ENCODE measurements at places on chromosomes 5 and 9. TPM values are rescaled to one million over a fixed set of nuclear protein-coding genes. Genes with fewer than 3 reads are reported as not detected.

The TPPP gene
- under 0.01 TPM for total RNA-seq

The FBP2 gene
- total RNA-seq: not detected

The CFAP90 gene
- not detected for total RNA-seq

The CER1 gene
- total RNA-seq: not detected

The SPINK14 gene
- not detected for total RNA-seq

The LCN9 gene
- not detected for total RNA-seq

DNA sequence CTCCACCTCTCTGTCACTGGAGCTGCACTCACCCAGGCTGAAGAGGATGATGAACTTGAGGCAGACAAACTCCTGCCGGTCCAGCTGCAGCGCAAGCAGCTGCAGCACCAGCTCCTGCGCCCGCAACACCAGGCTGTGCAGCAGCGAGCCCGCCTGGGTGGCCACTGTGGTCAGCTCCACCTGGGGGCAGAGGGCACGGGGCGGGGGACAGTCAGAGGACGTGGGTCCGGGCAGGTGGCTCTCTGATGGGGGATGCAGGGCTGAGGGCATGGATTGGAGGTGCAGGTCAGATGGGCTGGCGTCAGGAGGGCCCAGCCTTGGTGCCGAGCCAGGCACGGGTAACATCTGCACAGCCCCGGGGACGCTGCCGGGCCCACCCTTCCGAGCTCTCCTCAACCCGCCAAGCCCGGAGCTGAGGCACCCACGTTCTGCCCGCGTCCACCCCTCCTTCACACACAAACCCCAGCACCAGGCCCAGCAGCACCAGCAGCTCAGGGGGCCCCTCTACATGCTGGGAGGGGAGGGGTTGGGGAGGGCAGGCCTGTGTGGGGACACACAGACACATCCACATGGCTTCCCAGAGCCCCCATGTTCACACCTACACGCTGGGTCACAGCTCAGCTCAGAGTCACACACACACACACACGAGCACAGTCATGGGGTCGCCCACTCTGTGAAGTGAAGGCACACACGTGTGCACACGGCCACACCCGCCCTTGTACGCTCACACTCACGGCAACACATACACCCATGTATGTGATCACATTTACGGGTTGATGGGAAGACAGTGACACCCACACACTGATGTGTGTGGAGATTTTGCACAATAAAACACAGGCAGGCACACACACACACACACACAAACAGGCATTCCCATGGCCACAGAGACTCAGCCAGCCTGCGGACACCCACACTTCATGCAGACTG, 15.9 kb downstream of the NR5A1 start:
- no peak for DNase-seq

DNA sequence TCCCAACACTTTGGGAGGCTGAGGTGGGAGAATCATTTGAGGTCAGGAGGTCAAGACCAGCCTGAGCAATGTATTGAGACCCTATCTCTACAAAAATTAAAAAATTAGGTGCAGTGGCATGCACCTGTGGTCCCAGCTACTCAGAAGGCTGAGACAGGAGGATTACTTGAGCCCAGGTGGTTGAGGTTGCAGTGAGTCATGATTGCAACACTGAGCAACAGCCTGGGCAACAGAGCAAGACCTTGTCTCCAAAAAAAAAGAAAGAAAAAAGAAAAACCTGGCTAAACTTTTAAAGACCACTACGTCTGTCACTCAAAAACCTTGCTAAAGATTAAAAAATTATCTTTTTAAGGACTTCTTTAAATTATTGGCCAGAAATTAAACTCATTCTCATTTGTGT, 59.8 kb upstream of the ABCA1 start:
- peak; percentile 58 for DNase-seq

DNA sequence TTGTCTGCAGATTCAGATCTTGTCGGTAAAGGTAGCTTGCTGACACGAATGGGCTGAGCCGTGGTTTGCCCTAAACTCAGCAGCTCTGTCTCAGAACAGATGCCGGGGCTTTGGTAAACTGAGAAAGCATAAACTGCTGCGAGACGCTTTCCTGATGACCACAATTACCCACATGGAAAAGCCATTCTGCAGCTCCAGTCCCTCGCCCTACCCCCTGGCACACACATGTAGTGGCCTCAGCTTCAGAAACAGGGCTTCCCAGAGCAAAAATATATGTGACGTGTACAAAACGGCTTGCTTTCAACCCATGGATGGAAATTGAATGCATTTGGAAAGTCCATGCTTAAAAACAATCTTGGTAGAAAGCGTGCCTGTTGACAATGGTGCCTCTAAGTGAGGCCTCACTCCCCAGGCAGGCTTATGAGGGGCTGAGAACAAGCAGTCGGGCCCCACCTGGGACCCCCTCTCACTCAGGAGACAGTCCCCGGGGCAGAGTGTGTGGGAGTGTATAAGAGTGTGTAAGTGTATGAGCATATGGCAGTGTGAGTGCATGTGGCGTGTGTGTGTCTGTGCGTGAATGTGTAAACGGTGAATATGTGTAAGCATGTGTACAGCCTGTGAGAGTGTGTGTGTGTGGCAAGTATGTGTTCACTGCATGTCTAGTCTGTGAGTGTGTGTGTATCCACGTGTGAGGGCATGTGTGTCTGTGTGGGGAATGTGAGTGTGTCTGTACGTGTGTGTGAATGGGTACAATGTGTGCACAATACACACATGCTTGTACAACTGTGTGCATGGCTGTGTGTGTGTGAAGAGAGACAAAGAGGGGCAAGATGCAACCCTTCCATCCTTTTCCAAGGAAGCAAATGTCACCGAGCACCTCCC, 88.2 kb upstream of the SMIM23 start:
- DNase-seq: no peak

GRCh38 chr5:72231991-72232703, 87.9 kb downstream of the MRPS27 start:
- DNase-seq: peak; percentile 82

GRCh38 chr5:32551194-32551593, 34.2 kb upstream of the SUB1 start:
- DNase-seq: no peak

- no peak for DNase-seq
Measured at GRCh38 chr5:15252331-15252730, 247.6 kb upstream of the FBXL7 start.

- no peak for DNase-seq
Measured at GRCh38 chr5:66894480-66895240, 298.5 kb downstream of the MAST4 start.

DNA sequence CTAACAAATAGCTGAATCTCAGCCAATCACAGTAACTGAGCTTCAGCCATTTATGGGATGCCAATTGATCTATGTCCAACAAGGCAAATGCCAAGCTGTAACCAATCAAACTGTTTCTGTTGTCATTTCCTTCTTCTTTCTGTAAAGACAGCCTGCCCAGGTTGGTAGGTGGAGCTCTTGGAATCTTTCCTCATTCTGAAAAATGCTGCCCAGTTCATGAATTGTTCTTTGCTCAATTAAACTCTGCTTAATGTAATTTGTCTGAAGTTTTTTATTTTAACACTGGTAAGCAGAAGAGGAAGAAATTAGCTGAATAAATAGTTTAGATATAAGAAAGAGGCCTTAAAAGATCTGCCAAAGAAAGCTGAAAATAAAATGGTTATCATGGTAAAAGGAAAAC, 1235.6 kb downstream of the EFNA5 start:
- no peak for DNase-seq

GRCh38 chr9:27688954-27689353, 115.7 kb upstream of the C9orf72 start:
- DNase-seq: no peak

GRCh38 chr5:94784536-94785505, 166.4 kb downstream of the SLF1 start:
- DNase-seq: no peak

GRCh38 chr5:61234019-61234418, 71.8 kb upstream of the SMIM15 start:
- DNase-seq: no peak

DNA sequence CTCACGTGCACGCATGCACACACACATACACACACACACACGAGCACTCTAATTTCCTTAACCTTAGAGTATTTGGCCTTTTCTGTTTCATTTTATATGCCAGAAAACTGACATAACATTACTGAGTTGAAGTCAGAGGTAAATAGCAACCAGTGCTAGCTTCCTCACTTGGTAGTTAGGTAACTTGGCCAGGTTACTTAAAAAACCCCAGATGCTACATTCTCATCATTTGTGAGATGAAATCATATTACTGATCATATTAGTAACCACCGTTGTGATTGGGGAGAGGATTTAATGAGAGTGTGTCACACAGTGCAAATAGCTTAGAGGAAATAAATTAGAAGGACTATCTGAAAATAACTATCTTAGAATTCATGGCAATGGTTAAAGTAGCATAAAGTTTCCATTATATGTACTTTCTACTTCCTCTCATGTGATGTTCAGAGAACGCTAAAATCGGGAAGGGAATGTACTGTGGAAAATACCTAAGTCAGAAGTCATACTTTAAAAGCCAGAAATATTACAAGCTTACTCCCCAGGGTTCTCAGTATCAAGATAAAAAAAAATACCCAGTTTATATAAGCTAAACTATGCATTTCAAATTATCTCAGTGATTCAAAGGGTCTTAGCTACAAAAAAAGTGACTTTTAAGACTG, 120.5 kb downstream of the TUSC1 start:
- no peak for DNase-seq

- no peak for DNase-seq
Measured at GRCh38 chr5:58454025-58454424, 5.9 kb downstream of the PLK2 start.

- DNase-seq: peak; percentile 81
Measured at GRCh38 chr5:32312197-32312594, 543 bp downstream of the MTMR12 start.

- peak; percentile 48 for DNase-seq
Measured at GRCh38 chr9:27528886-27529315, 713 bp downstream of the MOB3B start.

GRCh38 chr9:33852216-33852826, 35.4 kb downstream of the UBE2R2 start:
- peak; percentile 51 for DNase-seq

- no peak for DNase-seq
Measured at GRCh38 chr5:132850066-132850465, 16.2 kb downstream of the GDF9 start.

DNA sequence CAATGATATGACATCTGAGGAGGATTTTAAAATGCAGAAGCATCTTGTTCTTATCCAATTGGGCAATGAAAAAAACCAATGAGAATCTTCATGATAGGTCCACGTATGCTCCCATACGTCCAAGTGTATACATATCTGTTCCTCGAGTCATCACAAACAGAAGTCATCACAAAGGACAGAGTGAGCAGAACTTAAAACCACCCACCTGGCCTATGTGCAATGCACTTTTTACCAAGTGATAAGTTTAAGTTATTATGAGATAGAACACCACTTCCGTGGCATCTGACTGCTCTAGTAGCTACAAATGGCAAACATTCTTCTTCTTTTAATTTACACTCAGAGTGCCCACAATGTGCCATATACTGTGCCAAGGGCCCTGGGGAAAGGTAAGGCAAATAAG, 82.4 kb downstream of the PPP2R2B start:
- no peak for DNase-seq

DNA sequence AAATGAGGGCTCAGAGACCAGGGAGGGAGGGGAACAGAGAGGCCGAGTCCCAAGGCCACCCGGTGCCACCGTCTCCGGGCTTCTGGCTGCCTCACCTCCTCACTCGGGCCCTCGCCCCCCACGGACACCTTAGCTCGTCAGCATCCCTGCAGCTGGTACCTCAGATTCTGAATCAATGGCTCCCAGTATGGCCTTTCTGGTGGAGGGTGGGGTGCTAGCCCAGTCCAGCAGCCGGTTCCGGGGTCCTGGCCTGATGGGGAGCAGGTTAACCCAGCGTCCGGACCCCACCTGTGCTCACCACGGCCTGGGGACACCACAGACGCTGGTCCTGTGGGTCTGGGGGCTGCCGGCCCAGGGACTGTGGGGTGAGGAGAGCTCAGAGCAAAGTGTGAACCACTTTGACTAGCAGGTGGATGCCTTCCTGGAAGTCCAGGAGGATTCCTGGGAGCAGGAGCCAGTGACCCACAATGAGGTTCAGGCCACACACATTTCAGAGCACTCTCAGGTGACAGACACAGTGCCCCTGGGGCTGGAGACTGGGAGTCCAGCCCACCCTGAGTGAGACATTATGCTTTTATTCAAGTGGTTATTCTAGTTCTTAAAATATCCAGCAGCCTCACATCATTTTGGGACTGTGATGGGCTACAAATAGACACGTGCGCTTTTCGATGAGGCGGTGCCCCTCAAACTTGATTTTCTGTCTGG, 53.3 kb downstream of the AHRR start:
- no peak for DNase-seq

DNA sequence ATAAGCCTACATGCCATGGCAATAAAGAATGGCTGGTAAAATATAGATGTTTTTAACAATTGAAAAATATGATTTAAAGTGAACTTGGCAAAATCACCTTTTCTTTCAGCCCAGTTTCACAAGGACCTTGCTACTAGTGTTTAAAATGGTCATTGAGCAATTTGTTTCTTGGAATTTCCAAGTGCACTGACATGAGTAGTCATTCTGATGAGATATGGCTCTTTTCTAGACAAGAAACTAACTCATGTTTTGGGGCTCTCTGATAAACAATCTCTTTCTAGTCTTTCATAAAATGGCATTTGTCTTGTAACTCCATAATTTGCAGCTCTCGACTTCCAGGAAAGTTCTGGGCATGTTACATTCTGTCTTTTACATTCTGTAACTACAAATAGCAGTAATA, 176.8 kb downstream of the NR2F1-AS1 start:
- peak; percentile 33 for DNase-seq

DNA sequence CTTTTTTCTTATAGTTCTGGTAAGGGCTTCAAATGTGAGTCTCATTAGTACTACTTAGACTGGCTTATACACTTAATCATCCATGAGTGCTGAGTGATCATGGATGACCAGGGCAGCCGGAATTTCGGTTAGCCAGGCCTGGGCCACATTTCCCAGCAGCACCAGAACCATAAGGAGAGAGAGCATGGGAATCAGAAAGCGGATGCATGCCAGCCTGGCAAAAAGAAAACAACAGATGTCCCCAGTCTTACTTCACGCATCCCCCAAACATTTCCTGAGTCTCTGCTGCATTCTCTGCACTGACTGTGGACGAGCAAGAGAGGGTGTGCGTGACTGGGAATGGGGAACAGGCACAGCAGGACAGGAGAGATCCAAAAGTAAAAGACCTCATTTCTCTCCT, 371.1 kb upstream of the ZNF608 start:
- no peak for DNase-seq

GRCh38 chr5:39072925-39073766, 1.1 kb downstream of the RICTOR start:
- peak; percentile 67 for DNase-seq

DNA sequence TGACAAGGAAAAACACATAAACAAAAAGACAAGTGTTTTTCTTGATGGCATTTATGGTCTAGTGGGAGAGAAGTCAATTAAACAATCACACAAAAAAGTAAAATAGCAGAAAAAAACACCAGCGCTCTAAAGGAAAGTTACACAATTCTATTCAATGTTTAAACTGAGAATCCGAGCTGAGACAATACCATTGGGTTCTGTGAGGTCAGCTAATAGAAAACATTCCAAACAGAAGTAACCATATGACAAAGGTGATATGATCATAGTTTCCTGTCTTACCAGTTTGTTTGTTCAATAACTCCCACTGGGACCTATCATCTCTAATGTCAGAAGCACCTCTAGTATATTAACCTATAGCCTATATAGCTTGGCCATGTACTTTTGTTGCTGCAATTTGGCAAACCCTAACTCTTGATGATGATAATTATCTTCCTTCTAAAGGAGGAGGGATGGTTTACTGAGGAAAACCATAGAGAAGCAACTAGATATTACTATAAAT, 1030.0 kb downstream of the CDH12 start:
- no peak for DNase-seq

Data from fibroblast of villous mesenchyme (primary cell).